ENCODE measurements at places on chromosomes 16 and 17.
A peak's percentile ranks its signal among the peaks of the same experiment; 100 is the strongest.

DNA sequence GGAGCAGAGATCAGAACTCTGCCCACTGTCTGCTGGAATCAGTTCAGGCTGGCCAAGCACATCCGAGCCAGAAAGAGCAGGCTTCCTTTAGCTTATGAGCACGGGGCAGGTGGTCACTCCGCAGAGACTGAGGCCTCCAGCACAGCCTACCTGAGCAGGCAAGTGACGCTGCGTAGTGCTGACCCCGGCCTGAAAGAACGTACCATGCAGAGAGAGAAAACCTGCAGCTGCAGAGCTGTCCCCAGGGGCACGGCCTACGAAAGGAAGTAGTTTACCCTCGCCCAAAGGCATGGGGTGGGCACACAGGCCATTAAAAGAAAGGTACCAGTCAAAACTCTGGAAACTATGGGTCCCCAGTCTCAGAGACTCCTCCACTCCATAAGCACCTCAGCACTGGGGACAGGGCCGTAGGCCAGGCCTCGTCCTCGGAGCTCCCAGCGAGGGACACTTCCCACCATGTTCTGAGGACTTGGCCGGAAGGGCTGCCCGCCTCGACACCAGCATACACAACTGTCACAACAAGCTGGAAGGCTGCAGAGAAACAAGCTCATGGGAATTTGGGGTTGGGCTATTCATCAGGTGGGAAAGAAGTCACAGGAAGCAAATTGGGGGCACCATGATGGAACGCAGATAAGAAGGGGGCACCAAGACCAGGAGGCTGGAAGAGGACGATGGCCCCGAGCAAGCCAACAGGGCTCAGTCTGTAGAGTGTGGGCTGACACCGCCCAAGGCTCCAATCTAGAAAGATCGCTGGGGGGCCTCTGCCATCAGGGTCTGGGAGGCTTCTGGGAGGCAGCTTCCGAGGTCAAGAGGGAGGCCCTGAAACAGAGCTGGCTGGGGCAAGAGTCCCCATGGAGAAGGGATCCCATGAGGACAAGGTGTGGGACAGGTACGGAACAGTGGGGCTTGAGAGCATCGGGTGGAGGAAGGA, 21.2 kb downstream of the MEAK7 start:
- H3K27ac ChIP-seq = no peak overlapping the region
- no peak for DNase-seq
- H3K27me3 ChIP-seq = no peaks in the 10 kb centered on the region
- no peaks in the 10 kb centered on the region for H3K36me3 ChIP-seq
- H3K4me1 ChIP-seq = no peaks in the 10 kb centered on the region

DNA sequence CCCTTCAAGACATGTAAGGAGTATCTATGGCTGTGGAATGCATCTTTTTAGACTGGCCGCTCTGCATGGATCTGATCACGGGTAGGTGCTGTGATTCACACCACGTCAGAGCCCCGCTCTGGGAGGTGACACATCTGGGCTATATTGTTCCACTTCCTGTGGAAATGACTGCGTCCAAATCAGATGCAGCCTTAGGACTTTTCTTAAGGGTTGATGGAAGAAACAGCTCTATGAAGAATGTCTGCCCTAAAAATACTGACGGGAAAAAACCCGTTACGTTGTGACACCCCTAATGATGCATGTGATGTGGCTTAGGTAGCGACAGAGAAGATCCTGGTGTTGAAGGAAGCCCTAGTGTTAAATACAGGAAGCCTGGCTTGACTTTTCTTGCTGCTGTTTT, 12.2 kb downstream of the BANP start:
- H3K4me3 ChIP-seq = no peak overlapping the region
- H3K27ac ChIP-seq = no peak overlapping the region
- DNase-seq = no peak
- no peaks in the 10 kb centered on the region for H3K36me3 ChIP-seq

GRCh38 chr17:17783825-17784656, 52.7 kb downstream of the SREBF1 start:
- peak overlapping the region; percentile 81 for H3K27ac ChIP-seq
- no peak for DNase-seq

DNA sequence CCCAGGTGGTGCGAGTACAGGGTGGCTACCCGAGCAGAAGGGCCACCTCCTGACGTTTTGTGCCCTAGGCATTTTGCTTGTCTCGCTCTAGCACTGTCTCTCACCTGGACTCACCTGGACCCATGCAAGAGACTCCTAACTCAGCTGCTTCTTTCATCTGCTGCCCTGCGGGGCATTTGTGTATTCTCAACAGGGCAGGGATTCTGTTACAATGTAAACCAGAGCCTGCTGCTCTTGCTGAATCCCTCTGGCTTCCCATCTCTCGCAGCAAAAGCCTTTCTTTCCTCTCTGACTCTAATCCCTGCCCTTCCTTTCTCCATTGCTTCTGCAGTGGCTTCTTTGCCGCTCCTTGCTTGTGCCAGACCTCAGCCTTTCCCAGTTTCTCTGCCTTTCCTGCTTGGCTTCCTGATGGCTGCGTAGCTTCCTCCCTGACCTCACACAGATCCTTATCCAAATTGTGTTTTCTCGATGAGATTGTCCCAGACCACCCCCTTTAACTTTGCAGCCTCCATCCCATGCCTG, 10.2 kb downstream of the ARSG start:
- no peaks in the 10 kb centered on the region for H3K27me3 ChIP-seq
- no peak for DNase-seq
- H3K36me3 ChIP-seq = no peaks in the 10 kb centered on the region
- H3K4me1 ChIP-seq = peaks cover 7% of the 10 kb centered on the region

DNA sequence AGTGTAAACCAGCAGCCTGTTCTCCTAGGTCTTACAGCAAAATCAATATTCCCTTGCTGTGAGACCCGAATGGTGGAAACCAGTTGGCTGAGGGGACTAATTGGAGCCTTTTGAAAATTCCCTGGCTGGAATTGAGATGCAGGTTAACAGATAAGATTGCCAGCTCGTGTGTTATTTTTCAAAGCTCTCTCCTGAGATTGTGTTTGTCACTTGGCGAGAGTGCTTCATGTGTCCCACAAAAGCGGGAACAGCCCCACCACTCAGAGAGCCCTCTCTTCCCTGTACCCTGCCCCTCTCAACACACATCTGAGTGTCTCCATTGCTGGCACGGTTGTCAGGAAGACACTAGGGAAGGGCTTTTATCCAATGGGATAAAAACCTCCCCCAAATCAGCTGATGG, 356.1 kb downstream of the CPPED1 start:
- H3K4me1 ChIP-seq = no peaks in the 10 kb centered on the region
- H3K36me3 ChIP-seq = no peaks in the 10 kb centered on the region
- no peaks in the 10 kb centered on the region for H3K27me3 ChIP-seq

DNA sequence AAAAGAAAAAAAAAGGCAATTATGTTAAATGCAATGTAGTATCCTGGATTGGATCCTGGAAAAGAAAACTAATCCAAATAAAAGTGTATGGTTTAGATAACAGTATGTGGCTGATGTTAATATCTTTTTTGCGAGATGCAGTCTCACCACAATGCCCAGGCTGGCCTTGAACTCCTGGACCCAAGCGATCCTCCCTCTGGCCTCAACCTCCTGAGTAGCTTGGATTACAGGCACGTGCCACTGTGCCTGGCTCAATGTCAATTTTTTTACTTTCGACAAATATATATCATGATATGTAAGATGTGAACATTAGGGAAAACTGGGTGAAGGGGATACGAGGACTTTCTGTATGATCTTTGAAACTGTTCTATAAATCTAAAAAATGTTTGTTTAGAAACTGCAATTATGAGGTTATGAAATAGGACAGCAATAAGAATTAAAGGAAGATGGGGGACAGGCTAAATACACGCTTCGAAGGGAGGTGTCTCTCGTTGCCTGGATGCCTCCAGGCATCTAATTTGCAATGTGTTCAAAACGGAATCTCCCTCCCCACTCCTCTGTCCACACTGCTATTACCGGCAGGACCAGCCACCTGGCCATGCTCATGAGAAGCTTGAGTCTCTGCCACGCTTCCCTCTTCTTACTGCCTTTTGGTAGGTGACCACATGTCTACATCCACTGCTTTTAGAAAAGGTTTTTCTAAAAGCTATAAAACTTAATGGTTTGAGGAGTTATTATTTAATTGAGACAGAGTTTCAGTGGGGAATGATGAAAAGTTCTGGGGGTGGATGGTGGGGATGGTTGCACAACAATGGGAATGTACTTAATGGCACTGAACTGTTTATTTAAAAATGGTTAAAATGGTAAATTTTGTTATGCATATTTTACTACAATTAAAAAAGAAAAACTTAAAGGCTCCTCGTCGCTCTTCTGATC, 15.2 kb downstream of the UBE2O start:
- no peak overlapping the region for H3K27ac ChIP-seq
- H3K27me3 ChIP-seq = no peaks in the 10 kb centered on the region
- H3K36me3 ChIP-seq = no peaks in the 10 kb centered on the region
- H3K4me3 ChIP-seq = no peak overlapping the region
- peaks cover 11% of the 10 kb centered on the region for H3K4me1 ChIP-seq
- DNase-seq = no peak

GRCh38 chr17:41575336-41575735, 3.5 kb upstream of the KRT9 start:
- no peaks in the 10 kb centered on the region for H3K36me3 ChIP-seq
- no peaks in the 10 kb centered on the region for H3K4me1 ChIP-seq
- H3K27ac ChIP-seq = no peak overlapping the region

DNA sequence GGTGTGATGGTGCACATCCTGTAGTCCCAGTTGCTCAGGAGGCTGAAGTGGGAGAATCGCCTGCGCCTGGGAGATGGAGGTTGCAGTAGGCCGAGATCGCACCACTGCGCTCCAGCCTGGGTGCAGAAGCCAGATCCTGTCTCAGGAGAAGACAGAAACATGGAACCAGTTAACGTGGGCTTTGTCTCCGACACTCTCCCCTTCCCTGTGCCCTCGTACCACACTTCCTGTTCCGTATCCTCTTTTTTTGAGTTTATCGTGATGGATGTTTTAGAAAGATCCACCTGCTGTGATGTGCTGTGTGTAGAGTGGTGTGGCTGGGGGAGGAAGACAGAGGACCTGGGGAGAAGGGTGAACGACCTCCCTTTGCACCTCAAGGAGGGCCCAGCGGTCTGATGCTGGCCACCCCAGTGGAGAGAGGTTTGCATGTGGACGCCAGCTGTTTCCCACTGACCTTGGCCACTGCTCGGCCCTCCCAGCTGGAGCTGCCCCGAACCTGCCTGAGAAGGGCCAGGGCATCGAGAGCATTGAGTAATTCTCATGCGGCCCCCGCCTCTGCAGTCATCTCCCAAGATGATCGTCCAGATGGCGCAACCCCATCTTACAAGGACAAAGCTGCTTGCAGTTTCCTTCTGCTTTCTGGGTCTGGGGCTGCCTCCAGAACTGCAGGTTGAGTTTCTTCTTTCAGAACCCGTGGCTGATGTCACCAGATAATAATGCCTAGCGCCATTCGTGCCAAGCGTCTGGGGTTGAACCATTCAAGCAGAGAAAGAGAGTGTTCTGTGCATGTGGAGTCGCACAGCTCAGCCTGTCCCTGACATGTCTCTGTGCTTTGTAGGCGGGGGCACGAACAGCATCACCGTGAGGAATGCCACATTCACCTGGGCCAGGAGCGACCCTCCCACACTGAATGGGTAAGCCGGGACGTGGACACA, 126.3 kb downstream of the ABCC1 start:
- peaks cover 6% of the 10 kb centered on the region for H3K4me1 ChIP-seq
- no peak for DNase-seq
- no peaks in the 10 kb centered on the region for H3K27me3 ChIP-seq
- no peak overlapping the region for H3K4me3 ChIP-seq
